ENCODE measurements at places on chromosomes 1 and 21. TPM values are rescaled to one million over a fixed set of nuclear protein-coding genes. Genes with fewer than 3 reads are reported as not detected.
A peak's percentile ranks its signal among the peaks of the same experiment; 100 is the strongest.

DNA sequence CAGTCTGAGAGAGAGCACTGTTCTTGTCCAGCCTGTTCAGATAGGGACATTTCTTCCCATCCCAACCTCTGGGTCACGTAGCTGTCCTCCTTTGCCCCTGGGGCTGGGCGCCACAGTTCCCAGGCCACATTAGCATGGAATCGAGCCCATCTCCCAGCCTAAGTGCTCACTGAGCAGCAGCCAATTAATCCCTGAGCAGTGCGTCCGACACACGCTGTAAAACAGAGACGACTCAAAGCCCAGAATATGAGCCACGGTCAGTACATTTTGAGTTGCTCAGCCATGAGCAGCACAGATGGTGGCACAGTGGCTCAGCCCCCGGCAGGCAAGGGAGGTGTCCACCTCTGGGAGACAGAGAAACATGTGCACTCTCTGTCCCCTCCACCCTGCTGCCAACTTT lies 267.4 kb downstream of the NPHP4 start:
- no peak for DNase-seq

- DNase-seq, result peak; percentile 98
Observed at GRCh38 chr1:153633754-153634665, at the start of gene CHTOP. Gene CHTOP (plus strand): TSS chr1:153634066. CDS start chr1:153636589, 2,523 bp downstream.

DNA sequence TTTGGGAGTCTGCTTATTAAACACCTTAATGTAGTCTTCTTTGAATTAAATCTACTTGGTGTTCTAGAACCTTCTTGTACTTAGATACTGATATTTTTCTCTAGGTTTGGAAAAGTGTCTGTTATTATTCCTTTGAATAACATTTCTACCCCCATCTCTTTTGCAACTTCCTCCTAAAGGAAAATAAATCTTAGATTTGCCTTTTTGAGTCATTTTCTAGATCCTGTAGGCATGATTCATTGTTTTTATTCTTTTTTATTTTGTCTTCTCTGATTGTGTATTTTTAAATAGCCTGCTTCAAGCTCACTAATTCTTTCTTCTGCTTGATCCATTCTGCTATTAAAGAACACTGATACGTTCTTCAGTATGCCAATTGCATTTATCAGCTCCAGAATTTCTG lies 155.9 kb upstream of the NEGR1 start:
- no peak for DNase-seq

DNA sequence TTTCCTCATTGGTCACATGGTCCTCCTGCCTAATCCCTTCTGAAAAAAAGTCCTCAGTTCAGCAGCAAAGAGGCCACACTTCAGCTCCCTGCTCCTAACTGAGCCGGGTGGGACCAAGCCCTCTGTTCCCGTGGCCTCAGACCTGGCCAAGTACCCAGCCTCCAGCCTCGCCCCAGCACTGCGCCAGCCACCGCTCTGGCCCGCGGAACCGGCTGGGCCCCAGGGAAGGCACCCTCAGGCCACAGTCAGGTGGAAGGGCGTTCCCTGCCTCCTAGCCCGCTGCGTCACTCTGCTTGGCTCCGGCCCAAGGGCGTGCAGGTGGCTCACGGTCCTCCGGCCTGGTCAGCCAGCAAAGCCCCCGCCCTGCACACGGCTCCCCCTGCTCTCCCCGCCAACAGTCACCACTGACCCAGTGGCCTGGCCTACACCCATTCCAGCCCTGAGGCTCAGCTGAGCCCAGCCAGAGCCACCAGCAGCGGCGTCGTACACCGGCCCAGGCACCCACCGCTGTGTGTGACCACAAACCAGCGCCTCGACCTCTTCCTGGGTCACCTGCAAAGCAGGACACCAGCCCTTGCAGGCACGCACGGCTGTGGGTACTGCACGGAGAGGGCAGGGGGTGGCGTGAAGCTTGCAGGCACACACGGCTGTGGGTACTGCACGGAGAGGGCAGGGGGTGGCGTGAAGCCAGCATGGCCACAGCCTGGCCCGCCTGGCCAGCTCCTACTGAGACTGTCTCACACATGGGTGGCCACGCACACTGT lies 19.4 kb downstream of the NADK start:
- no peak for DNase-seq

DNA sequence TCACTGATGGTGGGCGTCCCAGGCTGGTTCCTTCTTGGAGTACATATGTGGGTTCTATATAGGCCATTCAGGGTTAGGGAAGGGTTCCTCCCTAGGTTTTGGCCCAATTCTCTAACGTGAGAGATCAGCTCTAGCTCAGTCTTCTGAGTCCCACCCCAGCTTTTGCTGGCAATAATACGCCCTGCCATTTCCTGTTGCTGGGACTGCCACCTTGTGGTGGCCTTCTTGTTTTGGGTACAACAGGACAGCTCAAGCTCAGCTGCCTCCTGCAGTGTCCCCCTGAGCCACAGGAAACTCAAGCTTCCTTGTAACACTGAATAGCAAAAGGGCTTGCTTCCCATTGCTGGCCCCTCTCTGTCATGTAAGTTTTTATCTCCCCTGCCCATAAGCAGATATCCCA lies 77.8 kb downstream of the BACH1 start:
- peak; percentile 68 for DNase-seq

DNA sequence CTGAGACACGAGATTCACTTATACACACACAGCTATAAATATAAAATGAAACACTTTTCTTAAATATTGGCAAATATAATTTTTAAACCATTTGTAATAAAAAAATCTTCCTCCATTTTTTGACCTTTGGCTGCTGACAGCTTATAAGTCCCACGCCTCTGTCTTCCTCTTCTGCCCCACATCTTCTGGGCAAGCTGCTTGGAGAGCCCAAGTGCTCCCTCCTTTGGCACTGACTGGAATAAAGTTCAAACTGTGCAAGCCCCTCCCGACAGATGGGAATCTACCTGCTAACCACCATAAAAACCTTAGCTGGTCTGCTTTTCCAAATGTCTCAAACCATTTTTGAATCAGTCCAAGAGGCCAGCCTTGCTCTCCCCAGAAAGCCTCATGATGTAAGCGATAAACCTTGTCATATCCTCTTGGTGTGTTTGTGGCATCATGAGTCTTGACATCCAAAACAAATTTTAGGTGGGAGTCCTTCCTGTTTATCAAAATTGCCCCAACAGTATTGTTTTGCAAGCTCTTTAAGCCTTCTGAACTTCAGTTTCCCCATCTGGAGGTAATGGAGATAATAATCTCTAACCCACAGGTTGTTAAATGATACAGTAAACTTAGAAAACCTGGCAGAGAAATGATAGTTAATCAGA lies 99.8 kb downstream of the SNX7 start:
- peak; percentile 24 for DNase-seq

DNA sequence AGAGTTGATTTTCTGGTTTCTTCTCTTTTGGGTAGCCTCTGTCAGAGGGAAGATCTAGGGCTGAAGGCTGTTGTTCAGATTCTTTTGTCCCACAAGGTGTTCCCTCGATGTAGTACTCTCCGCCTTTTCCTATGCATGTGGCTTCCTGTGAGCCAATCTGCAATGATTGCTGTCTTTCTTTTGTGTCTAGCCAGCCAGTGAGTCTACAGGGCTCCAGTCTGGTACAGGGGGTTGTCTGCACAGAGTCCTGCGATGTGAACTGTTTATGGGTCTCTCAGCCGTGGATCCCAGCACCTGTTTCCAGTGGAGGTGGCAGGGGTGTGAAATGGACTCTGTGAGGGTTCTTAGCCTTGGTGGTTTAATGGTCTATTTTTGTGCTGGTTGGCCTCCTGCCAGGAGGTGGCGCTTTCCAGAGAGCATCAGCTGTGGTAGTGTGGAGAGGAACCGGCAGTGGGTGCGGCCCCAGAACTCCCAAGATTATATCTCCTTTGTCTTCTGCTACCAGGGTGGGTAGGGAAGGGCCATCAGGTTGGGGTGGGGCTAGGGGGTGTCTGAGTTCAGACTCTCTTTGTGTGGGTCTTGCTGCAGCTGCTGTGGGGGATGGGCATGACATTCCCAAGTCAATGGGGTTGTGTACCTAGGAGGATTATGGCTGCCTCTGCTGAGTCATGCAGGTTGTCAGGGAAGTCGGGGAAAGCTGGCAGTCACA lies 81.3 kb upstream of the C21orf91 start:
- DNase-seq, result peak; percentile 44

DNA sequence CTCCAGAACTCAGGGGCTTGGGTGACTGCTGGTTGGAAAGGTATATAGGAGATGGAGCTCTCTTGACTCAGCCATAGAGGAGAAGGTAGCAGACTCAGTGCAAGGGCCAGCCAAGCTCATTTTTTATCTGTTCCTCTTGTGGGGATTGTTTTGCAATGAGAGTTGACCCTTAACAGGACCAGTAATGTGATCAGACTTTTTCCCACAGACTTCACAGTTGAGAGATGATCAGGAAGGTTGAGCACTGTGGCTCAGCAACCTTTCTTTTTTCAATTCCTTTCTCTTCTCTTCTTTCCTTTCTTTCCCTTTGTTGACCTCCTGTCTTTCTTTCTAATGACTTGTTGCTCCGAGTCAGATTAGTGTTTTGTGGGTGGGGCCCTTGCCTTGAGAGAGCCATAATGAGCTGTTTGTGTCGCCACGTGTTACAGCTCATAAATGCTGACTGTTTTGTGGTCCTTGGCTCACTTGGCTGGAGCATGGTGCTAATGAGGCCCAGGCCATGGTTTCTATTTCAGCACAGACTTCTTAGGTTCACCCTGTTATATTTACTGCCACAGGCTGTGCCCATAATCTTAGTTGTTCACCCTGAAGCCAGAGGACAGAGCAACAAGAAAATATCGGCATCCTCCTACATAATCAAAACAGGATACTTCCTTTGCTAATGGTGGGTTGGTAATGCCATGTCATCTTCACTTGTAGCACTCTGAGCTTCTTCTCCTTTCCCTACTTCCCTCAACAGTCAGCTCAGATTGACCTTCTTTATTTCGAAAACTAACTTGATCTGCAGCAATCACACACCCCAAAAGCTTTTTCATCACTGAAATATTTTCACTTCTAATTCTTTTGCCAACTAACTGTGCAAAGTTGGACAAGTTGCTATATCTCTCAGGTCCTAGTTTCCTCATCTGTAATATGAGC lies 13.9 kb downstream of the ADAM30 start:
- no peak for DNase-seq

- DNase-seq, result no peak
Observed at GRCh38 chr1:17513131-17513530, 26.4 kb upstream of the ARHGEF10L start.

Gene CLEC20A
- total RNA-seq, result not detected

Gene AVPR1B
- 0.46 TPM for total RNA-seq

Gene VPS45
- 28.2 TPM for total RNA-seq

Gene ZNF669
- 15.2 TPM for total RNA-seq

Gene XCL2
- total RNA-seq, result not detected

Gene SV2A
- 47.1 TPM for total RNA-seq

Measured in WTC11 (cell line).